ENCODE measurements at places on chromosomes 1 and 21. TPM values are rescaled to one million over a fixed set of nuclear protein-coding genes. Genes with fewer than 3 reads are reported as not detected.
A peak's percentile ranks its signal among the peaks of the same experiment; 100 is the strongest.

The C4BPB gene
- not detected for total RNA-seq

The TMEM269 gene
- total RNA-seq, result not detected

The IARS2 gene
- total RNA-seq, result 71.3 TPM

- no peaks in the 10 kb centered on the region for H3K27me3 ChIP-seq
- DNase-seq, result no peak
- no peak overlapping the region for H3K27ac ChIP-seq
- H3K36me3 ChIP-seq, result no peaks in the 10 kb centered on the region
- H3K4me1 ChIP-seq, result no peaks in the 10 kb centered on the region
These were observed 17.4 kb downstream of the AK4 start for GRCh38 chr1:65165269-65165993.

DNA sequence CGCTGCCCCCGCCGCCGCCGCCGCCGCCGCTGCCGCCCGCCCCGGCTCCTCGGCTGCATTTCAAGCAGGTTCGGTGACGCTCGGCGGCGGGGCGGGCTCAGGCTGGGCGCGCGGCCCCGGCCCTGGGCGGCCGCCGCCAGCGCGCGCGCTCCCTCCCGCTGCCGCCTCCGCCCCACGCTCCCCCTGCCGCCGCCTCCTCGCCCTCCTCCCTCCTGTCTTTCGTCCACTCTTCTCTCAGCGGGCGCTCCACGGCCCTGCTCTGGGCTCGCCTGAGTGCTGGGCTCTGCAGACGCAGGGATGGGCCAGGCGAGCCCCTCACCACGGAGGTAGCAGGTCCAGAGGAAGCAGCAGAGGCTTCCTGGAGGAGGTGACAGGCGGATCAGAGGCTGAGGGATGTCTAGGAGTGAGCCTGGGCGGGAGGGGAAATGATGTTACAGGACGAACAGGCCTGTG is at the start of gene LRP8:
LRP8 (minus strand) TSS at position 62 of the 453 bp plus-strand sequence. CDS start 158 bp downstream, outside the sequence.
- H3K27ac ChIP-seq, result peak within 1 kb of the TSS; percentile 39
- H3K4me1 ChIP-seq, result peaks cover 31% of the 10 kb centered on the region
- H3K4me3 ChIP-seq, result peak within 1 kb of the TSS; percentile 54
- H3K27me3 ChIP-seq, result no peaks in the 10 kb centered on the region
- no peaks in the 10 kb centered on the region for H3K36me3 ChIP-seq

- H3K4me1 ChIP-seq, result peaks cover 6% of the 10 kb centered on the region
- H3K27me3 ChIP-seq, result no peaks in the 10 kb centered on the region
- H3K27ac ChIP-seq, result no peak overlapping the region
- H3K36me3 ChIP-seq, result no peaks in the 10 kb centered on the region
These were observed 66.2 kb upstream of the WDR26 start for GRCh38 chr1:224500796-224501195.
